ENCODE measurements at places on chromosomes 12 and 14.

DNA sequence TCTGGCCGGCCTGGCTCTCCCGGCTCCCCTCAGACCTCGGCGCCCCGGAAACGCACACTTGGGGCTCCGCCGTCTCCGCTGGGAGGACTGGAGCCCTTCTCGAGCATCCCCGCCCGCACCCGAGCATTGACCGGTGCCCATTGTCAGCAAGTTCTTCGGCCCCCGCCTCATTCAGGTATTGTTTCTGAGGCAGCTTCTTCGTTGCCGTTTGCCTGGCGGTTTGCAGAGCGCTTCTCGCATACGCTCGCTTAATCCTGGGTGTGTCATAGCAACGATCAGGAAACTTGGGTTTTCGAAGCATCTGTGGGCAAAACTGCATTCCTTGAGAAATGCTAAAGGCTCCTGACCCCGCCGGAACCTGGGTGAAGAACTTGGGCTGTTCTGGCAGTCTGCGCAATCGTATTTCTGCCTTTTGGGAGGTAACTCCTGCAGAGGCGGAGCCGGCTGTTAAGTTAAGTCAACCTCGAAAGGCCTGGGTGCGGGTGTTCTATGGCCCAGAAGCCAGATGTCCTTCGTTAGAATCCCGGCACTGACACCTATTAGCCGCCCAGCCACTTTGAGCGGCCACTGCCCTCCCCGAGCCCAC, 518 bp downstream of the GSKIP start:
- DNase-seq, result peak; percentile 21

DNA sequence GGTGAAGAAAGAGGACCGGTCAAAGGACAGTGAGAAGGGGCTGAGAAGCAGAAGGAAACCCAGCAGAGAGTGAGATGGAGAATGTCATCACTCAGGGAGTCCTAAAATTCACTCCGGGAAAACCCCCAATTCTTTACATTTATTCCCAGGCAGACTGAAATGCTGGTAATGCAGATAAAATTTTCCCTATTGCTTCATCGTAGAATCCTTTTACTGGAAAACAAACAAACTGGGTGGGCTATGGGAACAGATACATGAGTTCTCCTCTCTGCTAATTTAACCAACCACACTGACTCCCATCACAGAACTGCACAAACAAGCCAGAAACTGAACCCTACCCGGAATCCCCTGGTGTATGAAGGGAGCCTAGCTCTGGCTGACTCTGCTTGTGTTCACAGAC, 20.9 kb downstream of the HEBP1 start:
- DNase-seq, result no peak

- no peak for DNase-seq
Measured at GRCh38 chr12:57027011-57027804, 10.9 kb upstream of the TAC3 start.

GRCh38 chr12:116060764-116061163, 216.7 kb downstream of the MED13L start:
- no peak for DNase-seq

GRCh38 chr12:107571492-107571891, 114.1 kb upstream of the PWP1 start:
- no peak for DNase-seq

- DNase-seq, result no peak
Measured at GRCh38 chr12:100681074-100681473, 107.6 kb downstream of the GAS2L3 start.

- no peak for DNase-seq
Measured at GRCh38 chr14:102729825-102730224, 47.4 kb upstream of the TRAF3 start.

DNA sequence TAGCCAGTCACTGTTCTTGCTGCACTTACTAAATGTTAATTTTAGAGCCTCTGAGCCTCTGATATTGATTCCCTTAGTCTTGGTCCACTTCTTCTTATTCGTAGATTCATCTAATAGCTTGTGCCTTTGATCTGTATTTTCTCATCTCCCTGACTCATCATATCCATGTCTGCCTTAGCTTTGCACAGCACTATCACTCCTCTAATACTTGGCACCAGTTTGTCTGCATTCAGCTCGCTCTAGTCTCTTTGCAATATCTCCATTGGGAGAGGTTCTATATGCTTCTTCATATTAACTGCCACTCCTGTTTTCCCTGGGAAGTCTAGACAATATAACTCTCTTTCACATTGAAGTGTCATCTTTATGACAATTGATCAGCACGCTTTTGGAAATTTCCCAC, 68.5 kb upstream of the CSRP2 start:
- DNase-seq, result no peak

DNA sequence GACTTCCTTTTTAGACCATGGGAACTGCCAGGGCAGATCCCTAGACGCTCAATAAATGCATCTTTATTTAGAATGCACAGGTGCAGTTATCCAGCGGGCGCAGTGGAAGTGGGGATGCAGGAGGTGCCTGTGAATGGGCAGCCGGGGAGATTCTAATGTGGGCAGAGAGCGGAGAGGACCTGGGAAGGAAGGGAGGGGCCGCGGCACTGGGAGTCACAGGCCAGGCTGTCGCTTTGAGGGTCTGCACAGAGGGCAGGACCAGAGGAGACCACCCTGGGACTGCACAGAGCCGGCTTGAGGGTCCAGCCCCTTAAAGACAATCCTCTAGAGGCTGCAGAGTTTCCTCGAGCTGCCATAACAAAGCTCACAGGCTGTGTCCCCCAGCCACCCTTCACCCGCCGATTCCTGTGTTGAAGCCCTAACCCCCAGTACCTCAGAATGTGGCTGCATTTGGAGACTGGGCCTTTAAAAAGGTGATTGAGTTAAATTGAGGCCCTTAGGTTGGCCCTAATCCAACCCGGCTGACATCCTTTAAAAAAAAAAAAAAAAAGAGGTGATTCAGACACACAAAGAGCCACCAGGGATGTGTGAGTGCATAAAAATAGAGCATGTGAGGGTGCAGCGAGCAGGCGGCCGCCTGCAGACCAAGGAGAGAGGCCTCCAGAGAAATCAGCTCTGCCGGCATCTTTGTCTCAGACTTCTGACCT, 44.4 kb upstream of the PPP2R5C start:
- DNase-seq, result no peak

GRCh38 chr14:49991491-49991890, 98.6 kb downstream of the ARF6 start:
- DNase-seq, result no peak

GRCh38 chr12:110874781-110875180, 28.0 kb downstream of the CCDC63 start:
- DNase-seq, result no peak

GRCh38 chr12:25866586-25867378, 91.7 kb upstream of the RASSF8 start:
- DNase-seq, result no peak

GRCh38 chr14:94408546-94409095, 20.2 kb upstream of the SERPINA1 start:
- no peak for DNase-seq

DNA sequence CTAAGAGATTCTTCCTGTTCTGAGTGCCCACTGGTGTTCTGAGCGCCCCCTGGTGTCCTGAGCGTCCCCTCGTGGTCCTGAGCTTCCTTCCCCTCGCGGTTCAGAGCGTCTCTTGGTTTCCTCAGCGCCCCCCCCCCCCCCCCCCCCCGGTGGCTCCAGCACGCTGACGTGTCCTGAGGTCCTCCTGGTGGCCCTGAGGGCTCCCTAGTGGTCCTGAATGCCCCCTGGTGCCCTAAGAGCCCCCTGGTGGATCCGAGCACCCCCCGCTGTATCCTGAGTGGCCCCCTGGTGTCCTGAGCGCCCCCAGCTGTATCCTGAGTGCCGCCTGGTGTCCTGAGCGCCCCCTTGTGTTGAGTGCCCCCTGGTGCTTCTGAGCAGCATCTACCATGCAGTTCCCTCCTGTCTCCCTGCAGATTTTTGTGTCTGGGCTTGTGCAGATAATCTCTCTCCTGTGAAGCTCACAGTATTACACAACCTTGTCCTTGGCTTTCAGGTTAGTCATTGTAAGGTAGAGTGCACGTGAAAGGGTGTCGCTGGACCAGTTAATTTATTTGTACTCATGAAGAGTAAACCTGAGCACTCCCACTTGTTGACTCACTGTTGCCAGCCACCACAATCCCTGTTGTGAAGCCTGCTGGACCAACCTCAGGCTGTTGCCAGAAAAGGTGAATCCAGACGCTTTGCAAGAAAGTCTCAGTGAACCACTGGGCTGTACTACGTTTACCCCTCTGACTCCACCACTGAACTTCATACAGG, 1168.4 kb downstream of the TMEM121 start:
- peak; percentile 65 for DNase-seq

DNA sequence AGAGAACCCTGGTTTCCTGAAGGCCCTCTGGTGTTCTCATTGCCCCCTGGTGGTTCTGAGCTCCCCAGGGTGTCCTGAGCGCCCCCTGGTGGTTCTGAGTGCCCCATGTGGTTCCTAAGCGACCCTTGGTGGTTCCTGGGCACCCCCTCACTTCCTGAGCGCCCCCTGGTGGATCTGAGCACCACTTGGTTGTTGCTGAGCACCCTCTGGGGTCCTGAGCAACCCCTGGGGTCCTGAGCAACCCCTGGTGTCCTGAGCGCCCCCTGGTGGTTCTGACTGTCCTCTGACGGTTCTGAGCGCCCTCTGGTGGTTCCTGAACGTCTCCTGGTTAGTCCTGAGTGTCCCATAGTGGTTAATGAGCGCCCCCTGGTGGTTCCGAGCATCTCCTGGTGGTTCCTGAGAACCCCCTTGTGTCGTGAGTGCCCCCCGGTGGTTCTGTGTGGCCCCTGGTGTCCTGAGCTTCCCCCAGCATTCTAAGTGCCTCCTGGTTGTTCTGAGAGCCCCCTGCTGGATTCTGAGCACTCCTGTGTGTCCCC, 568.3 kb downstream of the TMEM121 start:
- DNase-seq, result no peak

GRCh38 chr12:68806488-68807237, 1.3 kb upstream of the MDM2 start:
- no peak for DNase-seq

DNA sequence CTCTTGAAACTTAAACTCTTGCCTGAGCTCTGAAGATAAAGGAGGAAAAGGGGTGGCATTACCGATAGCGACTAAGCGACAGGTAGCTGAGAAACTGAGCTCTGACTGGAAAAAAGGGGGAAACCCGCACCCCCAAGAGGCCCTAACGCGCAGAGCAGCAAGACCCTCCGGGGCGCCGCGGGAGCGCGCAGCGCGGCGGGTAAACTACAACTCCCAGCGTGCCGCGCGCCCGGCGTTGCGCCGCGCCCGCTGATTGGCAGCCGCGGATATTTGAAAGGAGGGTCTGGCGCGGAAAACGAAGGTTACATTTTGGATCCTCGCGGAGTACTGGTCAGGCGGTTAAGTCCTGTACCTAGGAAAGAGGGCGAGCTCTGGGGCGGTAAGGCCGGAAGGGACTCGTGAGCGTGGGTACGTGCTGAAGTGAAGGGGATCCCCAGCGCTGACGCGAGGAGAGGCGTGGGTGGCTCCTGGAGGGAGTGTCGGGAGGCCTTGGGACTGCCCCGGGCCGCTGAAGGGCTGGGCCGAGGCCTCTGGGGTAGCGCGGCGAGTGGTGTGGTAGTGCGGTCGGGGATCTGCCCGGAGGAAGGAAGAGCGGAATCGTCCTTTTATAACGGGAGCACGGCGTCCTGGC, at the start of gene ESPL1:
ESPL1 (plus strand) TSS at position 301 of the 631 bp plus-strand sequence. CDS start 468 bp downstream, outside the sequence.
- DNase-seq, result peak; percentile 77

- DNase-seq, result no peak
Measured at GRCh38 chr14:44767646-44768173, 194.0 kb downstream of the KLHL28 start.

- no peak for DNase-seq
Measured at GRCh38 chr14:49688701-49689030, 652 bp upstream of the POLE2 start.

DNA sequence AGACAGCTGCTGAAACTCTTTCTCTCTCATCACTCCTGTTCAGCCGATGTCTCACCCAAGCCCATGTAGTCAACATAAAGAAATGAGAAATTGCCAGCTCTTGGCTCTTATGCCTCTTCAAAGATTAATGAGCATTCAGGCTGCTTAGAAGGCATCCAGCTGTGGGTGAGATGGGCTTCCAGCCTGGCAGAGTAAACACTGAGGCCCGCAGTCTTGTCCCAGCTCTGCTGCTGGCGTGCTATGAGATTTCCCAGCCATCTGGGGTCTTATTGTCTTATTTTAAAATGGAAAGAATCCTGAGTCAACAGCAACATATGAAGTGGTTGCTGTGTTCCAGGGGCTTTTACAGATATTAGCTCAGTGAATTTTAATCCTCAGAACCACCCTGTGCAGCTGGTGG, 12.6 kb downstream of the RXYLT1 start:
- no peak for DNase-seq

DNA sequence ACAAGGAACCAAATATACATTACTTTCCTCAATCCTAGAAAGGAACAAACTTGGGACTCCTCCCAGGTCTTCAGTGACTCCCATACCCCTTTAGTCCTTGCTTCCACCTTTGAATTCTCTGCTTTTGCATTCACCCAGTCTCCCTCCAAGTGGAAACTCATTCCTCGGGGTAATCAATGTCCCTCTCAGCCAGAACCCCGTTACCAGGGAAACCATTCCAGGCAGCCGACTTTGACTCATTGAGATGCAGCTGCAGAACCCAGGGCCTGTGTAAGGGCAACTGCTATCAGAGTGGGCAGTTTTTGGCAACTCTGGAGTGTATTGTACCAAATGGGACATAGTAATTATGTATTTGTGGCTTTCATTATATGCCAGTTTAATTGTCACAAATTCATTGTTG, 186.2 kb downstream of the NRXN3 start:
- DNase-seq, result no peak

- no peak for DNase-seq
Measured at GRCh38 chr14:79284621-79285020, 926.7 kb downstream of the DIO2 start.

- DNase-seq, result no peak
Measured at GRCh38 chr12:130161261-130162243, 712 bp upstream of the FZD10 start.

- no peak for DNase-seq
Measured at GRCh38 chr12:18432206-18432605, 170.9 kb downstream of the PIK3C2G start.

DNA sequence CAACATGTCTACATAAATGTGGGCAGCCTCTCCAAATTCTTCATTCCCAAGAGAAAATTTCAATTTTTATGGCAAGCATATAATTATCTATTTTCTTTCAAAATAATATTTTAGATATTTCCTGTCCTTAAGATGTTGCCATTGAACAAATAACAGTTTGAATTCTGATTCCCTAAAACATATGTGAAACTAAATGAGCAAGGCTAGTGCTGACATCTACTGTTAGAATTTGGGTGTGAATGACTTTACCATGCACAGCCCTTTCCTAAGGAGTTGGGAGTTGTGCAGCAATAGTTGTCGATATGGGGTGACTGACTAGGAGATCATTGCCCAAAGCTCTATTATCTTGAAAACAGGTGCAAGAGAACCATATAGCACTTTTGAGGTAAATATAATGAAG, 108.2 kb upstream of the SLC38A4 start:
- DNase-seq, result no peak

- no peak for DNase-seq
Measured at GRCh38 chr12:113347107-113347506, 11.3 kb upstream of the PLBD2 start.

All from stimulated activated CD4-positive, alpha-beta T cell treated with anti-CD3 and anti-CD28 coated beads, Interleukin-2, amount 100 ng/mL, for 48 hours (primary cell).